Aortic smooth muscle cell (primary cell): ENCODE measurements at places on chromosomes 4 and X. TPM values are rescaled to one million over a fixed set of nuclear protein-coding genes. Genes with fewer than 3 reads are reported as not detected.

Gene ZNF280C
- total RNA-seq: 1.7 and 2.2 TPM in 2 replicates

Gene RBM10
- 34.8 and 41.6 TPM in 2 replicates for total RNA-seq

Gene FHIP1A
- total RNA-seq: under 0.01 TPM in 1 of 2 replicates, not detected in the other

Gene ETDB
- total RNA-seq: not detected in 2 replicates

Gene COX7B
- total RNA-seq: 475 and 584 TPM in 2 replicates

Gene PNMA6F
- total RNA-seq: not detected in 2 replicates

Gene CENPVL1
- total RNA-seq: not detected in 2 replicates

Gene COX7B2
- not detected in 2 replicates for total RNA-seq

Gene SLC25A31
- not detected in 2 replicates for total RNA-seq

Gene FREM3
- 0.40 and 0.44 TPM in 2 replicates for total RNA-seq

Gene SMARCAD1
- total RNA-seq: 29.2 and 29.5 TPM in 2 replicates

Gene BMPR1B
- 2.2 and 5.5 TPM in 2 replicates for total RNA-seq

Gene ABCD1
- total RNA-seq: 13.6 and 14.7 TPM in 2 replicates

Gene G3BP2
- 123 and 130 TPM in 2 replicates for total RNA-seq

Gene TMEM255A
- not detected in 2 replicates for total RNA-seq

Gene GABRQ
- not detected in 2 replicates for total RNA-seq

Gene CT47B1
- total RNA-seq: not detected in 2 replicates

Gene TMPRSS11D
- total RNA-seq: not detected in 2 replicates

Gene PHOX2B
- total RNA-seq: not detected in 2 replicates

Gene XAGE5
- total RNA-seq: not detected in 2 replicates

Gene SPANXB1
- total RNA-seq: not detected in 2 replicates

Gene TDO2
- total RNA-seq: 0.53 and 0.56 TPM in 2 replicates

Gene CT45A3
- not detected in 2 replicates for total RNA-seq

Gene GAB1
- total RNA-seq: 7.1 and 18.8 TPM in 2 replicates

Gene ANKRD17
- total RNA-seq: 53.0 and 57.1 TPM in 2 replicates

Gene TCP11X2
- total RNA-seq: not detected in 2 replicates

Gene BBS7
- total RNA-seq: 19.1 and 21.4 TPM in 2 replicates

Gene RAB41
- total RNA-seq: not detected in 2 replicates

Gene TMEM47
- total RNA-seq: 115 and 148 TPM in 2 replicates

Gene CFI
- 5.2 and 9.3 TPM in 2 replicates for total RNA-seq

Gene SSX2B
- not detected in 2 replicates for total RNA-seq

Gene YY2
- 1.6 and 2.7 TPM in 2 replicates for total RNA-seq

Gene CCKAR
- total RNA-seq: 0.13 TPM in 1 of 2 replicates, not detected in the other

Gene IL21
- not detected in 2 replicates for total RNA-seq

Gene SGMS2
- 77.5 and 93.9 TPM in 2 replicates for total RNA-seq

Gene F9
- total RNA-seq: not detected in 2 replicates

Gene TLR6
- 1.4 and 1.8 TPM in 2 replicates for total RNA-seq

Gene SPON2
- 1.4 and 2.6 TPM in 2 replicates for total RNA-seq

Gene TEX11
- not detected in 2 replicates for total RNA-seq

Gene GYPB
- not detected in 2 replicates for total RNA-seq

Gene GNRHR
- not detected in 2 replicates for total RNA-seq

Gene CENPU
- total RNA-seq: 9.1 and 26.2 TPM in 2 replicates

Gene RELL1
- 70.4 and 126 TPM in 2 replicates for total RNA-seq

Gene RBM46
- under 0.01 TPM in 1 of 2 replicates, not detected in the other for total RNA-seq

Gene TMSB15A
- total RNA-seq: 4.9 and 6.3 TPM in 2 replicates

Gene CTAG1A
- total RNA-seq: not detected in 2 replicates

Gene ARX
- total RNA-seq: not detected in 2 replicates

Gene TCEAL7
- 25.2 and 27.7 TPM in 2 replicates for total RNA-seq

Gene HSFX3
- total RNA-seq: not detected in 2 replicates

Gene GSX2
- total RNA-seq: not detected in 2 replicates

Gene GABRB1
- total RNA-seq: 3.3 and 5.8 TPM in 2 replicates

Gene ADGRL3
- 0.06 and 3.0 TPM in 2 replicates for total RNA-seq
